SHP77 (cell line): ENCODE measurements at places on chromosomes 13 and 19.

DNA sequence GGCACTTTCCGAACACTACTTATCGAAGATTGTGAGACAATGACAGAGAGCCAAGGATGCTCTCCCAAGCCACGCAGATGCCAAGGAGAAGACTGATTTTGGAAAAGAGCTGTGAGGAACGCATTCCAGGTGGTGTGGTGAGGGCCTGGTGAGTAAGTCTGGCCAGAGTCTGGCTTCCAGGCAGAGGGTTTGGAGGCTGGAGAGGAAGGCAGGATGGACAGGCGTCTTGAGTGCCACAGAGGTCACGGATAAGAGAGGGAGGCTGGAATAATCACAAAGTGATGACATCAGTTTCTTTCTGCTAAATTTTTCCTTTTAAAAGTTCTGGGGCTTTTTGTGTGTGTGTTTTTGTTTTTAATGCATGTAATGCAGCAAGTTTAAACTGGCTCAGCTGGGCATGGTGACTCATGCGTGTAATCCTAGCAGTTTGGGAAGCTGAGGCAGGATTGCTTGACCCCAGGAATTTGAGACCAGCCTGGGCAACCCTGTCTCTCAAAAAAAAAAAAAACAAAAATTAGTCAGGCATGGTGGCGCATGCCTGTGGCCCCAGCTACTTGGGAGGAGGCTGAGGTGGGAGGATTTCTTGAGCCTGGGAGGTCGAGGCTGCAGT is 235.1 kb downstream of the NALCN start:
- DNase-seq: no peak

- DNase-seq: no peak
Observed at GRCh38 chr19:42512743-42513304, 15.5 kb downstream of the CEACAM1 start.

- no peak for DNase-seq
Observed at GRCh38 chr13:95564733-95565291, 12.3 kb downstream of the CLDN10 start.

GRCh38 chr13:76225815-76226489 is 589.8 kb downstream of the LMO7 start:
- peak; percentile 88 for DNase-seq

DNA sequence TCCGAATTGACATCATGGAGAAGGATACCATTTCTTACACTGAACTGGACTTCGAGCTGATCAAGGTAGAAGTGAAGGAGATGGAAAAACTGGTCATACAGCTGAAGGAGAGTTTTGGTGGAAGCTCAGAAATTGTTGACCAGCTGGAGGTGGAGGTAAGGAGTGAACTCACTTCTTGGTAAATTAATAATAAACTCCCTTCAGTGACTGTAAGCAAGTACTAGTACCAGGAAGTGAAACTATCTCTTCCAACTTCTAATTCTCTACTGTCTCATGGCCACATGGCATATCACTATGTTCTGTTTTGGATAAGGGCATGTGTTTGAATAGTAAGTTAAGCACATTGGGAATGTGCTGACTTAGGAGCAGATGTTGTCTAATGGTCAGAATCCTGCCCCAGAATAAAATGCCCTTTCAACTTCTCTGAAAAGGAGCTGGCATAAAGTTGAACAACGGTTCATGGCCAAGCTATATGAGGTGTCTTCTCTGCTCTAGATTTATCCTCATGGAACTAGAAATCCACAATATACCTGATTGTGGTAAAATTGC is 13.4 kb downstream of the OLFM4 start:
- no peak for DNase-seq

- no peak for DNase-seq
Observed at GRCh38 chr13:48653472-48653939, at the start of gene CYSLTR2. Gene CYSLTR2, plus strand, starts transcription at chr13:48653929. Its CDS starts 52,889 bp downstream, at chr13:48706818.

DNA sequence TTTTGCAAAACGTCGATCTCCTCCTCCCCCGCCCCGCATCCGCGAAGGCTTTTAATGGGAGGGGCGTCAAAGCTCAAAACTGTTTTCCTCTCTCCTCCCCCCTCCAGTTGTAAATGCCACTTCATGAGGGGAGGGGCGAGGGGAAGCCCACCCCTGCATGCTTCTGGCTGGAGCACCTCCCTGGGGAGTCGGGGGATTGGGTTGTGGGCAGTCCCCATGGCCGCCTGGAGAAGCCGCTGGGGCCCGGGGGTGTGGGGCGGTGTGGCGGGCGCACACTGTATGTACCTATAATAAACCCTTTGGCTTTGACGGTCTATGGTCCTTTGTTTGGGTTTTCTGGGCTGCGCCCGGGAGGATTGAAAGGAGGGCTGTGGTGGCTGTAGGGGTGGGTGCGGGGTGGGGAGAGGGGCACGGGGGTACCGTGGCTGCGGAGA is 505 bp upstream of the SHKBP1 start:
- no peak for DNase-seq

DNA sequence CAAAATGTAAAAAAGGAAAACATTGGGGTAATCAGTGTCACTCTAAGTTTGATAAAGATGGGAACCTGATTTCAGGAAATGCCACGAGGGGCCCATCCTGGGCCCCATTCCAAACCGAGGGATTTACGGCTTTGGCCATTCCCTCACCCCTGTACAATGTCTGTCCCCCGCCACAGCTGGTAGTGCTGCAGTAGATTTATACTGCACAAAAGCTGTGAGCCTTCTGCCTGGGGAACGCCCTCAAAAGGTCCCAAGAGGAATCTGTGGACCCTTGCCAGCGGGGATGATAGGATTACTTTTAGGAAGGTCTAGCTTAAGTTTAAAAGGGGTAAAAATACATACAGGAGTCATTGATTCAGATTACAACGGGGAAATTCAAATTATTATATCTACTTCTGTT is 173.4 kb upstream of the SGCG start:
- no peak for DNase-seq

- peak; percentile 47 for DNase-seq
Observed at GRCh38 chr19:41310033-41310831, at the start of gene CCDC97. Gene CCDC97, plus strand, starts transcription at chr19:41310172. Its CDS starts 139 bp downstream, at chr19:41310311.

DNA sequence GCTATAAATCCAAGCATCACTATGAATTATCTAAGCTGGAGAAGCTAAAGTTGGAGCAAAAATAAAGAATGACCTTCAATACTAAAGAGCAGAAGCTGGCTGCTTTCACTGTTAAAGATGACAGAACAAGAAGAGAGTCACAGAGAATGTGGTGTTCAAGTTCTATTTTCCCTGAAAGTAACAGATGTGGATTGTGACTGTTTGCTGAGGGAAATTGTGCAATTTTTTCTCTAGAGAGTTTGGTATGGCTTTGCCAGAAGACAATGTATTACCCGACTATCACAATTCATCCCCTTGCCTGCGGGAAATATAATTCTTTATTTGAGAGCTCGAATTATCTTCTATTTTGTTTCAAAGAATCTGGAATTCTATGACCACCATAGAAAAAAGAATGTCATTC is 83.1 kb downstream of the TNFSF13B start:
- DNase-seq: no peak

DNA sequence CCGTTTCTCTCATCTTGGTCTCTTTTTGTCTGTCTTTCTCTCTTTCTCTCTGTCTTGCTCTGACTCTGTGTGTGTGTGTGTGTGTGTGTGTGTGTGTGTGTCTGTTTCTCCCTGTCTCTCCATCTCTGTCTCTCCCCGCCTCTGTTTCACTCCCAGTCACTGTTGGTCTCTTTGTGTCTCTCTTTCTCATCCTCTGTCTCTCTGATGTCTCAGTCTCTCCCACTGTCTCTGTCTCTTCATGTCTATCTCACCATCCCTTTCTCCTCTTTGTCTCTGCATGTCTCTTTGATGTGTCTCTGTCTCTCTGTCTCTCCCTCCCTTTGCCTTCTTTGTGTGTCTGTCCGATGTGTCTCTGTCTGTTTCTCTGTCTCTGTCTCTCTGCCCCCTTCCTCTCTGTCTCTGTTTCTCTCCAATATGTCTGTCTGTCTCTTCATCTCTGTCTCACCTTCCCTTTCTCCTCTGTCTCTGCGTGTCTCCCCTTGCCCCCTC is 2.5 kb downstream of the NFIC start:
- DNase-seq: no peak

DNA sequence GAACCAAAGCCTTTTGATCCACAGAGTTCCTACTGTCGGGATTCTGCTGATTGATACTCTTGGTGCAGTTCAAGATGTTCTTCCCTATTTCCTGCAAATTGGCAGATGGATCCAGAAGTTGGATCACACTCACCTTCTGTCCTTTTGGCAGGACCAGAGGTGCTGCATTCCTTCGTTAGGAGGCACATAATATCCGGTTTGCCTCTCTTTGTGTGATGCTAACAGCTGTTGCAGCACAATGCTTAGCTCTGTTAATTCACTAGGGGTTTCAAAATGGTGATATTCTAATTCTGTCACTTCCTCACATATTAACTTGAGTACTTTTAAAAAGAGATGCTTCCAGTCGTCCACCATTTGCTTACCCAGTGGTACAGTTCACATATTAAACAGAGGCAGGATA is 15.2 kb upstream of the CHST8 start:
- no peak for DNase-seq

DNA sequence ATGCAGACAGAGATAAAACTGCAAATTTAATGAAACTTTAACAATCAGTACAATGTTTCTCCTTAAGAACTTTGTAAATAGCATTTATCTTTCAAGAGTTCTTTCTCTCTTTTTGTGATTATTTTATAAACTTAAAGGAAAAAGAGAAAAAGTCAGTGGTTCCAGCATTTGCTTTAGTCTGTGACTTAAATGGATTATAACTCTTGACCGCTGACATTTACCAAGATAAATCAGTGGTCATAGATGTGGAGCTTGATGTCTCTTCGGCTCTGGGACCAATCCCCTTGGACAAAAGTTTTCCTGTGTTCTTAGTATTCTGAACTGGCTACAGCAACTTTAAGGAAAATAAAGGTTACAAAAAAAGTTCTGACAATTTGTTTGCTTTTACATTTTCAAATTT is 162.6 kb downstream of the TM9SF2 start:
- DNase-seq: no peak

GRCh38 chr13:94249512-94249911 is 230.0 kb downstream of the DCT start:
- DNase-seq: no peak

DNA sequence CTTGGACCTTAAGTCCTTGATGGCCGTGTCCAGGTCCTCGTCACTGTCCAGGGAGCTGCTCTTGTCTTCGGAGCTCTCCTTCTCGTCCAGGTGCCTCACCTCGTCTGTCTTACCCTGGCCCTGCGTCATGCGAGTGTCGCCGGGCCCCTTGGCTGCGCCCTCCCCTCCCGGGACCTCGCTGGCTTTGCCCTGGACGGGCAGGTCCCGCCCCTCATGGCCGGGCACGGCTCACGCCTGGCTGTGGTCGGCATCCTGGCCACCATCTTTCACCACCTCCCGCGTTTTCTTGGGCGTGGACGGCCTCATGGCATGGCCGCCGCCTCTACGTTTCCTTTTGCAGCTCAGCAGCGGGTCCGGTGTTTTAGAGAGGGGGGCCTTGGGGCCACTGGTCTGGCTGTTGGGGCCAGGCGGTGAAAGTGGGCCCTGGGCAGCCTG is 14.8 kb downstream of the RB1 start:
- no peak for DNase-seq

DNA sequence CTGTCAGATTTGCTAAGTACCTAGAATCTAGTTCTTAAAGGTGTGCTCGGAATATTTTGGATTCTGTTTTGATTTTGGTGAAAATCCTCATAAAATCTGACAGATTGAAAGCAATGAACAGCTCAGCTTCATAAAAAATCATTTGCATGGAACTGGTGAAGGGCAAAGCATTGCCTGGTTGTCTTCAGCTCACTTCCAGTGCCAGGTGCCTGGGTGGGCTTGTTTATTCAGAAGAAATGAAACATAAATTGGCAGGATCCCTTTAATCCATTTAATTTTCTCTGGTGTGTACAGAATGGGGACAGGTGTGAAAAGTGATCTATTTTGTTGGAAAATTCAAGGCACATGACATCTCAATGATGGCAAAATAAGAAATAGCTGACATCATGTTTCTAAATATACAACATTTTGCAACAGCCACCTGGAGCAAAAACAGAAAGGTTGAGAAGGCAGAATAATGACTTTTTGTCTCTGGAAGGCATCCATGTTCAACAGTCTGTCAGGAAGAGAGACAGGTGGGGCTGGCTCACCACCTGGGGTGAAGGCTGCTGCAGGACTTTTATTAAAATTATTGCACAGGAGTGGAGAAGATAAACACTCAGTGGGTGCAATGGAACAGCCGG is 52.2 kb downstream of the RFC3 start:
- DNase-seq: peak; percentile 92

GRCh38 chr13:98681049-98681448 is 71.4 kb downstream of the SLC15A1 start:
- DNase-seq: no peak

GRCh38 chr19:42440357-42441048 is 2.2 kb downstream of the CXCL17 start:
- DNase-seq: peak; percentile 63

DNA sequence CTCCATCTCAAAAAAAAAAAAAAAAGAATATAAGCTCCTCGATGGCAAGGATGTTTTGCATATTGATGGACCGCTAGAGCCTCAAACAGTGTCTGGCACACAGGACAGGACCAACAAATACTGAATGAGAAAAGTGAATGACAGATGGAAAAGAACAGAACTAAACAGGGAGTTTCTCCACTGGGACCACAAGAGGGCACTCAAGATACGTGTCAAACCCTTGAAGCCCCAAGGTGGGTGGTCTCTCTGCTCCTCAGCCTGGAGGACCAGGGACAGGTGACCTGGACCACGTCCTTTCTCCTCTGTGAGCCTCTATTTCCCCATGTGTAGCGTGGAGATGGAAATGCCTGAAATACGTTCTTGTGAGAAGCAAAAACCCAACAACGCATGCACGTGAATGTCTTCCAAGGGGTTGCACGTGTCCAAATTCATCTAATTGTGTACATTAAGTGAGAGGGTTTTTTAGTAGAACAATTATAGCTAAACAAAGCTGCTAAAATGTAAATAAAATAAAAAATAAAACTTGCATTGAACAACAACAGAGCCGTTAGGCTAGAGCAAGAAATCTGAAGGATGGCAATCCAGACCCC is 5.7 kb upstream of the CDC42EP5 start:
- peak; percentile 70 for DNase-seq

DNA sequence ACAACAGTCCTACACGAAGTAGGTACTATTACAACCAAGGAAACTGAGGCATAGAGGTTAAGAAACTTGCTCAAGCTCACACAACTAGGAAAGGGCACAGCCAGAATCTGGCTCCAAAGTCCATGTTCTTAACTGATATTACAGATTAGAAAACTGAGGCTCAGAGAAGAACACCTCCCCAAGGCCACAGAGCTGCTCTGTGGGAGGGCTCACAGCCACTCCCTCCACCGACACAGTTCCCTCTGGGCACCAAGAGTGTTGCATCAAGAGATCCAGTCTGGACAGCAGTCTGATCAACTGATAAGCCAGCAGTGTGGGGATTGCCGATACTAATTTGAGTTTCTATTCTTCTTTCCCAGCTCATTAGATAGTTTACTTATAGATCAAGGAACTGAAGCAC is 29.5 kb downstream of the SLC15A1 start:
- no peak for DNase-seq

DNA sequence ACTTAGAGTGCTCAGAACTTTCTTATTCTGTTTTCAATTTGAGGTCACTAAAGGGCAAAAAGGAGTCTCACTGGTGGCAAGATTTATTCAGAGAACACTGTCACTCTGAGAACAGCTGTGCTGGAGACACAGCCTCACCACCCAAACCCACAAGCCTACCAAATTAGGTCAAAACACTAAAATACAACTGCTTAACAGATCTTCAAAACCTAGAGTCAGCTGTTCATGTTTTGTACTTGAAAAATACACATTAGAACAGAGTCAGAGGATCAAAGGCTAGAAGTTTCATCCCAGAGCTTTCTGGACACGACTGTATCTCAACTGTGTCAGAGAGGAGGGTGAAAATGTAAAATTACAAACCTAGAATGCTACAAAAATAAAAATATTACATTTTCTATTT is 89.3 kb downstream of the MIPEP start:
- no peak for DNase-seq
